PC-3 (cell line): ENCODE measurements at places on chromosomes 13 and 19.

DNA sequence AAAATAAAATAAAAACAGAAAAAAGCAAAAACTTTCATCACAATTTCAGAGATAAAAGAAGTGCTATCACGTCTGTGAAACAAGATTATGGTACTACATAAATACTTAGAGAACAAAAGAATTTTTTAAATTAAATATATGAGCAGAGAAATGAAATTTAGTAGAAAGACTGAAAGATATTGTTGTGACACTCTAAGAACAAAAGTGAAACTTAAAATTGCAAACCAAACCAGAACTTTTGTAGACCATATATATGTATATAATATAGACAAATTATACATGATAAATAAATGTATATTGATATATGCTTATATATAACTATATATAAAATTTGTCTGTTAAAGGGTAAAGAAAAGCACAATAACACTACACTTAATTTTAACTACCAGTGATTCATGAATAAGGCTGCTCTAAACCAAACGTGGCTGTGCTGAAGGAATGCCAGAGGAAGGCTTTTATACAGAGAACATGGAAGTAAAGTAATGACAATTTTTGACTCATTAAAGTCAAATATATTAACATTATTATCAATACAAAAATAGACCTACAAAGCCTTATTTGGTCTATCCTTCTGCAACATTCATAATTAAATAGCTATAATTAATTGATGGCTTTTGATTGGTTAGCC lies 1516.7 kb upstream of the PCDH20 start:
- DNase-seq: peak; percentile 12

DNA sequence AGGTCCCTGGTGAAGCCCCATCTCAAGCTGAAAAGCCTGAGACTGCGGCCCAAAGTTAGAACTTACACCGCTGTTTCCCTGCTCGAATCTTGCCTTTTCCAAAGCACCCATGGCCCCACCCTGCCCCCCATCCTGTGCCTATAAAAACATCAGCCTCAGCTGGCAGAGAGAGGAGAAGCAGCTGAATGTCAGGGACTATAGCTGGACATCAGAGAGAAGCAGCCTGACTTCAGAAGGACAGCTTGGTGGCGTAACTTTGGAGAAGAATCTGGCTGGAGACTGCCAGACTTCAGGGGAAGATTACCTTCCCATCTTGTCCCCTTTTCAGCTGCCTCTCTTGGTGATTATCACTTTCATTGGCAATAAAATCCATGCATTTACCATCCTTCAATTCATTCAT lies 9.3 kb upstream of the RCBTB2 start:
- no peak for DNase-seq

- DNase-seq: no peak
Measured at GRCh38 chr19:44757735-44758505, 9.4 kb downstream of the BCL3 start.

DNA sequence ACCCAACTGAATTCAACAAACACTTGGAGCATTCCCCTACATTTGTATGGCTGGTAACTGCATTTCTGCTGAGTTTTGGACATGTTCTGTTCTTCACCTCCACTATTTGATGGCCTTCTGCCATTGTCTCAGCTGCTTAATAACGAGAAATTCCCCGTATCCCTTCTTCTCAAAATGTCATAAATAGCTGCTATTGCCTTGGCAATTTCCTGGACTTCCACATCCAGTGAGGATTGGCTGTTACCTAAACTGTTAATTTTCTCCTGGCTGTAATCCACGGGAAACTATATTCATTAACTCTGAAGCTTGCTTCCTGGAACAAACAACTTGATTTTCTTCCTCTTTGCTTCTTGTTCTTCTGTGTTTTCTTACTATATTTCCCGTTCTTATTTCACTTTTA lies 69.5 kb upstream of the TDRD3 start:
- no peak for DNase-seq

GRCh38 chr13:71149498-71150363 lies 717.3 kb downstream of the DACH1 start:
- DNase-seq: no peak

- DNase-seq: peak; percentile 74
Measured at GRCh38 chr13:32894589-32895001, 121.6 kb upstream of the KL start.

DNA sequence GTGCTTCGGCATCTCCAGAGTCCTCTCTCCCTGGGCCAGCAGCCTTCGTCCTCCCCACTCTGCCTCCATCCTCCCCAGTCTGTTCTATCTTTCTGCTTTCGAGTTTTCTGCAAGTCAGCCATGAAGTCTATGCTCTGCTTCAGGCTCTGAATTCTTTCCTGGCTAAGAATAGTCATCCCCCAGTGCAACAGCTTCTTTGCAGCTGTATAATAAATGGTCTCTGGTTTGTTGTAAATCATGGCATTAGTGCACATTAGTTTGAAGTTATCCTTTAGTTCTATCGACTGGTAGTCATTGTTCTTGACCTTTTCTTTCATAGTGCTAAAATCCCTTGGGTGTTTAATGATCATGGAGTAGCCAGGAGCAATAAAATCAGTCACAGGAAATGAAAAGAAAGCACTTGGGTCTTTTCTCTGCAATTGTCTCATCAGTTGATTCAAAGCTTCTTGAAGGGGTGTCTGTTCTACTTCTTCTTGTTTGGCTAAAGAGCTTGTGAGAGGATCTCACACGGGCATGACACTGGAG lies 46.2 kb upstream of the SOX21 start:
- no peak for DNase-seq

DNA sequence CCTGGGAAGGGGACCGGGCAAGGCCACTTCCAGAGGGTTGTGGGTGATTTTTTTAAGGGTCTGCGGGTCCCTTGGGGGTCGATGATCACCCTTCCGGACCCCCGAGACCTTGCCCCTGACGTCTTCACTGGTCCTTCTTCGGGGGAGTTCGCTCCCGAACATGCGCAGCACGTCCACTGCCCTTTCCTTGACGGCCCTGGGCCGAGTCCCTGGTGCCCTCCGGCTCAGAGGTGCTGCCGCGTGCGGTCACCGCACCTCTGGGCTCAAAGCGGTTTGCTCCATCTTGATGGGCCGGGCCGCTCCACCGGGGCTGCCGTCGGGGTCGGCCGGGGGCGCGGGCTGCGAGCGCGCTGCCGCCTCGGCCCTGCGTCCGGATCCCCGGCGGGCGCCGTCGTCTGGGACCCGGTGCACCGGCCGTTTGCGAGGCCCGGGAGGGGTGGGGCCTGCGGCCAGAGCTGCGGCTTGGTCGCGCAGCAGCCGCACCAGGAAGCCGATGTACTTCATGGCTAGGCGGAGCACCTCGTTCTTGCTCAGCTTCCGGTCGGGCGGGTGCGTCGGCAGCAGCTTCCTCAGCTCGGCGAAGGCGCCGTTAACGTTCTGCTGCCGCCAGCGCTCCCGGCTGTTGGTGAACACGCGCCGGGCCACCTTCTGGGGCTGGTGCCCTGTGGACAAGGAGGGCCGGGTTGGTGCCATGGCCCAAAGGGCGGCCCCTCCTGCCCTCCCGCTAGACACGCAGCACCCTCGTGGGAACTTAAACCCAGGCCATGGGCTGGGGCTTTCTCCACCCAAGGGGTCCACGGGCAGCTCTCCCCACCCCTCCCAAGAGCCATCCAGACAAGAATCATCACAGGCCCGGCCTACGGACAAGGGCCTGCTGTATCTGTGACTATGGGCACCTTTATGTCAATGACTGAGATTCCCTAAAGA lies 3.3 kb downstream of the LYL1 start:
- no peak for DNase-seq

- DNase-seq: no peak
Measured at GRCh38 chr19:19460761-19461265, 54.5 kb downstream of the TSSK6 start.

GRCh38 chr19:28530406-28531035 lies 682.4 kb downstream of the UQCRFS1 start:
- DNase-seq: no peak

- no peak for DNase-seq
Measured at GRCh38 chr19:7851623-7852500, 21.8 kb downstream of the EVI5L start.

DNA sequence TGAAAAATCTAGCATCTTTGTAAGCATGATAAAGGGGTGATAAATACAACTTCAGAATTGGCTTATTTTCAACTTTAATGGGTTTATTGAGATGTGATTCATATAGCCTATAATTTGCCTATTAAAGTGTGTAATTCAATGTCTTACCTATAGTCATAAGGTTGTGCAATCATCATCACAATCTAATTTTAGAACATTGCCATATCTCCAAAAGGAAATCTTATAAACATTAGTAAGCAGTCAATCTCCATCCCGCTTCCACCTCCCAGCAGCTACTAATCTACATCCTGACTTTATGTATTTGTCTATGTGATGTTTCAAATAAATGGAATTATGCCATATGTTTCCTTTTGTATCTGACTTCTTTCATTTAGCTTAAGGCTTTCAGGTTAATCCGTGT lies 145.2 kb upstream of the KLHL1 start:
- DNase-seq: peak; percentile 41

GRCh38 chr13:103222683-103223082 lies 156.5 kb upstream of the SLC10A2 start:
- DNase-seq: no peak

GRCh38 chr13:26831336-26831908 lies 70.8 kb upstream of the GPR12 start:
- DNase-seq: no peak

DNA sequence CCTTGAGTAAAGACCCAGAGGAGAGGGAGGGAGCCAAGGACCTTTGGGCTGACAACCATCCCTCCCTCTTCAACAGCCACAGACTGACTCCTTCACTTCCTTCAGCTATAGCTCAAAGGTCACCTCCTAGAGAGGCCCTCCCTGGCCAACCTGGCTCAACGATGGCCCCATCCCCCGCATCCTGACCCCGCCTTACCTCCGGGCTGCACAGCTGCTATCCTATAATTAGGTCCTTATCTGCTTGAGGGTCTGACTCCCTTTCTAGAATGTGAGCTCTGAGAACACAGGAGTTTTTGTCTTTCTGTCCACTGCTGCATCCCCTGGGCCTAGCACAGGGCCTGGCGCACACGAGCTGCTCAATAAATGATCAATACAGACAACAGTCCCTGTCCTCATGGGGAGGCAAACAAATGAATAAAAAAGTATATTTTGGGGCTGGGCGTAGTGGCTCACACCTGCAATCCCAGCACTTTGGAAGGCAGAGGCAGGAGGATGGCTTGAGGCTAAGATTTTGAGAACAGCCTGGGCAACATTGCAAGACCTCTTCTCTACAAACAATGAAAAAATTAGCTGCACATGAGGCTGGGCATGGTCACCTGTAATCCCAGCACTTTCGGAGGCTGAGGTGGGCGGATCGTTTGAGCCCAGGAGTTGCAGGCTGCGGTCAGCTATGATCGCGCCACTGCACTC lies 6.6 kb upstream of the LGALS4 start:
- no peak for DNase-seq

DNA sequence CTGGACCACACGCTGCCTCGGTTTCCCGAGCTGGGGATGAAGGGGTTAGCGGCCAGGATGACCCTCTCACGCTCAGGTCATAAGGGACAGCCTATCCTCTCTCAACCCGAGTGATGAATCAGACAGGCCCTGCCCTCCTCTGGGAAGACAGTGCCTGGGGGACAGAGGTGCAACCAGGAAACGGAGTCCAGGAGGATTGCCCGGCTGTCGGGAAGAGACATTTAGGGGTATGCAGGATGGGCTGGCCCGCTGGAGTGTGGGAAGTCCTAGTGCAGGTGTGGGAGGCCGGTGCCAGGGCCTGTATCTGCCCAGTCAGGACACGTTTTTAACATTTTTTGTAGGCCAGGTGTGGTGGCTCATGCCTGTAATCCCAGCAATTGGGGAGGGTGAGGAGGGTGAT lies 8.3 kb downstream of the LSM7 start:
- DNase-seq: no peak

DNA sequence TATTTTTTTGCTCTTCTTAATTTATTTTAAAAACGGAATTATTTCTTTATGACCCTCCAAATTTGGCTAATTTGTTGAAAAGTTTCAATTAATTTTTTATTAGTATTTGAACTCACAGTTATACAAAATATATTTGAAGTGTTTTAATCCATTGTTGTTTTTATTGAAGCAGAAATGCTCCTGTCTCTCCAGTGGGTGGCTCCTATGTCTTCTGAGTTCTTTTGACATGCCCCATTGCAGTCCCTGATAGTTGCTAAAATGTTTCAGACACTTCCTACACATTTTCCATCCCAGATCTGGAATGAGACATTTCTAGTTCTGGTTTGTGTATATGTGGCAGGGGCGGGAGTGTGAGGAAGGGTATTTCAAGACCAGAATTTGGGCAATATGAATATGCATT lies 579.4 kb upstream of the PRR20A start:
- DNase-seq: peak; percentile 4

DNA sequence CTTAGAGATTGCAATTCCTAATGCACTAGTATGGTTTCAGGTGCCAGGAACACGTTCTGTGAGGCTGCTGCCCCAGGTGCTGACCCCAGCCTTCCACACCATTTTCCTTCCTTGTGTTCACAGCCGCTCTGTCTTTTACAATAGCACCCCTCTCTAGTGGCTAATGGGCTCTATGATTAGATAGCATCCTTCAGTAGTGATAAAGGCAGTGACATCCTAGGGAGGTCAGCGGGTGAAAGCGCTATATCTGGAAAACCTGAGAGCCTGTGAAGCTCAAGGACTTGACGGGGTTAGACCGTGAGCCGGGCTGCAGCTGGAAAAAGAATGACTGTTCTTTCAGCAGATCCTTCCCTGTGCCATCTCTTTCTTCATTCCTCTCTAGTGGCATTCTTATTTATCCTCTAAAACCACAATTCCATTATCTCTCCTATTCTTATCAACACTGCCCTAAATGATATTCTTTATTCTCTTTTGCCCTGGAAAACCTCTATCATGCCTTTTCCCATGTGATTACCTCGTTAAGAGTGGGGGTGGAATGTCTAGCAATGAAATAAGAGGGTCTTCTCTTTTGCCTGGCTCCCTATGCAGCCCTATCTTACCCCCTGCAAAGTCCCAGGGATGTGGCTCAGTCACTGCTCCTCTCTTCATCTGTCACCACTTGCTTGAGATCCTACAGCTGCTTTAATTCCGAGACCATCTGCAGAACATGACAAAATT lies 21.8 kb downstream of the ALOX5AP start:
- no peak for DNase-seq

DNA sequence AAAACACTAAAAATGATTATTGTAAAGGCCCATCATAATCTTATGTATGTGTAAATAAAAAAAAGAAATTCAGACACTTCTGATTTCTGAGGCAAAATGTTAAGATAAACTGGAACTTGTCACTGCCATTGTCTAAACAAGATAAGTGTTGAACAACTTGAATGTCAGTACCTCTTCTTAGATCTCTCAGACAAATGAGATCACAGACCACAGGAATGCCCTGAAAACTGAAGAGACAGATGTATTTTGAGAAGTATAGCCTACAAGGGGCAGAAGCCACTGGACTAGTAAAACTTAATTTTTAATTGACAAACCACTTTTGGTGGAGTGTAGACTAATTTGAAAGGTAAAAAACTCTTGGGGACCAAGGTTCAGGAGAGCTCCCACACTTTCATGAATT lies 375.5 kb upstream of the SLITRK5 start:
- DNase-seq: no peak

GRCh38 chr13:50529154-50529882 lies 314.2 kb downstream of the DLEU7 start:
- DNase-seq: peak; percentile 14
